ENCODE measurements at places on chromosomes 7 and 10. TPM values are rescaled to one million over a fixed set of nuclear protein-coding genes. Genes with fewer than 3 reads are reported as not detected.

The CLCN1 gene
- 0.15 TPM for polyA plus RNA-seq

The ARMC10 gene
- 55.7 TPM for polyA plus RNA-seq

The TDRD1 gene
- polyA plus RNA-seq, result 0.03 TPM

The SYNPO2L gene
- polyA plus RNA-seq, result 0.50 TPM

The AGR2 gene
- polyA plus RNA-seq, result 66.8 TPM

The FBXO24 gene
- polyA plus RNA-seq, result 1.7 TPM

The XRCC2 gene
- polyA plus RNA-seq, result 10.2 TPM

The HMX3 gene
- not detected for polyA plus RNA-seq

The PTPRZ1 gene
- polyA plus RNA-seq, result 2.7 TPM

The SPDYE2B gene
- polyA plus RNA-seq, result 7.6 TPM

The ZNF425 gene
- polyA plus RNA-seq, result 7.2 TPM

The IFIT1B gene
- 0.11 TPM for polyA plus RNA-seq

The LIPK gene
- polyA plus RNA-seq, result not detected

The IFIT3 gene
- 16.6 TPM for polyA plus RNA-seq

The ANKRD30A gene
- polyA plus RNA-seq, result not detected

The CREB5 gene
- 10.3 TPM for polyA plus RNA-seq

The PRPS1L1 gene
- polyA plus RNA-seq, result not detected

Measured in renal cortex interstitium (tissue), 15 donors.